ENCODE measurements at places on chromosomes 16 and 17.

GRCh38 chr17:65371702-65372101 lies 189.7 kb downstream of the AXIN2 start:
- no peak for DNase-seq

DNA sequence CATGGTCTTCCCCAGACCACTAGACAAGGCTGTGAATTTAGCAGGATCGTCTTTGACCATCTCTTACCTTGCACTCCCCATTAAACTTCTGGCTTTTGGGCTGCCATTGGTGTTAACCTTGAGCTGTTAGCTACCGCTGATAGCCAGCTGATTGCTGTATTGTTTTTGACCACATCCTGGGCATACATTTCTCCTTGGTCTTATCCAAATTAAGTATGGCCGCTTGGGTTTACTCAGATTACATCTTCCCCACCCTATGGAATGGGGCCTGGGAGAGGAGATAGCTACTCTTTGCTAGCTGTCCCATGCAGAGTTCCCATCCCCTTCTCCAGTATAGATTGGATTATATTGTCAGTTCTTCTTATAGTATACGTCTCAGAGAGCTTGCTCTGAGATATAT lies 270.4 kb upstream of the ELAC2 start:
- DNase-seq: no peak

- no peak for DNase-seq
Measured at GRCh38 chr16:67151431-67152097, 766 bp upstream of the B3GNT9 start.

- no peak for DNase-seq
Measured at GRCh38 chr16:56911771-56912571, 20.0 kb upstream of the HERPUD1 start.

- no peak for DNase-seq
Measured at GRCh38 chr16:13503960-13504635, 415.9 kb upstream of the ERCC4 start.

- no peak for DNase-seq
Measured at GRCh38 chr16:80554033-80554432, 13.2 kb downstream of the DYNLRB2 start.

DNA sequence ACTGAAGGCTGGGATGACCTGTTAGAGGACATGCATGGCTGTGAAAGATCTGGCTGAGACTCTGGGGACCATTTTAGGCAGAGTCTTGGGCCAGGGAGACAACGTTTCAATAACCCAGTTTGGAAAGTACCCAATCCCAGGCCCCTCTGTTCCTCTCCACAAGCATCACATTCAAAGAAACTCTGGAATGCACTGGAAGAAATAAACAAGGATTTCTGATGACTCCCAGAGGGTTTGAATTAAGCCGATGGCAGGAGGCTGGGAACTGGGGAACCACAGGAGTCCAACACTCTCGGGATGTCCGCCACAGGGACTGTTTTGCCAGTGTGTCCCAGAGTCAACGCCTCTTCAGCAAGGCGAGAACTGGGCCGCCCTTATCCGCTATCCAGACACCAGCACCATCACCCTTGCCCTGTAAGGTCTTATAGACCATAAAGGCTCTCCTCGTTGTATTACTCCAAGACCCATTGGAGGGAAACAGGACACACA lies 3.3 kb downstream of the PMP22 start:
- no peak for DNase-seq

DNA sequence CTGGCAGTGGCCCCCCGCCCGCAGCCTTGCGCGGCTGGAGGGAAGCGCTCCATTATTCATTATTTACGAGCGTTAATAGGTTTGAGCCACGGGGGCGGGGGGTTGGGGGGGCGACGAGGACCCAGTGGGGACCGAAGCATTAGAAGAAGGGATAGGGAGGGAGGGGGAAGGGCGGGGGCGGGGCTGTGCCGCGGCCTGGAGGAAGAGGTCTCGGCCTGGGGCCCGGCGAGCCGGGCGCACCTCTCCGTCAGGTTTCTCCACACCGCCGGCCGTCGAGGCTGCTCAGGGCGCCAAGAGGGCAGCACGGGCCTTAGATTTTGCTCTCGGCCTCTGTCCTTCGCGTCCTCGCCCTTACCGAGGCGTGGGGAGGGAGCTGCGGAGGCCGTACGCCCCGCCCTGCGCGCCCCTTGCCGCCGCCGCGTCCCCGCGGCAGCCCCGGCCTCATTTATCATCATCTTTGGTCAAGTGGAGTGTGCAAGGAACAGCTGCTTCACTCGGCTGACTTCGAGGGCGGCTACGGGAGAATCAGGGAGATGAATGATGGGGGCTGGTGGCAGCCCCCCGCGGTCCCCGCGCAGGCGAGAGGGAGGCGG lies 54.2 kb downstream of the SREBF1 start:
- DNase-seq: no peak

- DNase-seq: no peak
Measured at GRCh38 chr17:35915153-35915964, 15.2 kb downstream of the RDM1 start.

DNA sequence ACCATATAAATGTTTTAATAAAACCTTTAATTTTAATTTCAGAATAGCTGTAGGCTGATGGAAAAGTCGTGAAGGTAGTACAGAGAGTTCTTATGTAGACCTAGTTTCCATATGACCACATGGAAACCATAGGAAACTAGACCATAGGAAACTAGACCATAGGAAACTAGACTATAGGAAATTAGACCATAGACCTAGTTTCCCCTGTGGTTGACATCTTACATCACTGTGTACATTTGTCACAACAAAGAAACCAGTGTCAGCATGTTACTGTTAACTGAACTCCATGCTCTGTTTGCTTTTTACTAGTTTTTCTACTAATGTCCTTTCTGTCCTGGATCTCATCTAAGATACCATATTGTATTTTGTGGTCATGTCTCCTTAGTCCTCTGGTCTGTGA lies 14.6 kb downstream of the NUDT7 start:
- DNase-seq: no peak

Measured in NCI-H2081 treated with DMSO at 0.1 percent for 48 hours (cell line).